ENCODE measurements at places on chromosomes 11 and 22.

GRCh38 chr22:31605851-31606585 lies 56.0 kb downstream of the PISD start:
- DNase-seq: no peak

DNA sequence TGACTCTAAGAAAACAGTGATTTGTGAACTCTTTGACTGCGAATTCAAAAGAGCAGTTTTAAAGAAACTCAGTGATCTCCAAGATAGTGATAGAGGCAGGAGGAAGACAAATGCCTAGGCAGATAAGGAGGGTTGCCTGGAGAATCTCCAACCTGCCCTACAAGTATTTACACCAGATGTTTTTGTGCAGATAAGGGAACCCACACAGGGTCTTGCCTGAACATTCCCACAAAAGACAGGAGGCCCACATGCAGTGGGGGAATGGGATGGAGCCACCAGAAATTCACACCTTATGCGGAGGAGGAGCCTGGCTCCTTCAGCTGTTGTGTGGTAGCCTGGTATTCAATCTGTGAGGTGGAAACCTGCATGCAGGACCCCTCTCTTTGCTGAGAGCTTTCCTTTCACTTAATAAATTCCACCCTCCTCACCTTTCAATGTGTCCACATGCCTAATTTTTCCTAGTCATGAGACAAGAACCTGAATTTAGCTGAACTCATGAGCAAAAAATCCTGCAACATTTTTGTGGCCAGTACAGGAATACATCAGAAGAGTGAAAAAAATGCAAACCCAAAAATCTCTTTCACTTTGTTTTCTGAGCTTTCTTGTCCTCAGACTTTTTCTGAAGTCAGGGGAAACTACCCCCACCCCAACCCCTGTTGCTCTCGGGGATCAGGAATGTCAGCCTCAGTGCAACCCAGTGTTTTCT lies 8.1 kb upstream of the GLYAT start:
- no peak for DNase-seq

- no peak for DNase-seq
Observed at GRCh38 chr11:26777372-26777808, 55.5 kb upstream of the SLC5A12 start.

DNA sequence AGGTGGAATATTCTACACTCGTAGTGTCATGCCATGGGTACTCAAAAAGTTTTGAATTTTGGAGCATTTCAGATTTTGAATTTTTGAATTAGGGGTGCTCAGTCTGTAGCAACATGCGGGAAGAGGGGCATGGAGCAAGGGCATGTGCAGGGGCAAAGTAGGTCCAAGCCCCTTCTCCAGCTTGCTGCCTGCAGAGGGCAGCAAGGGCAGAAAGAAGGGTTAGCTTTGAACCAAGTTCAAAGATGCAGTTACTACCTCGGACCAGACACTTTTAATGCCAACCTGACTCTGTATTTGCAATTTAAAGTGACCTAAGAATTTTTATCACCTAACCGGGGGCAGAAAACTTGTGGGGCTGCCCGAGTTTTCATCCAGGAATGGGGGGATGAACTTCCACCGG lies 68.2 kb downstream of the CD82 start:
- DNase-seq: peak; percentile 42

DNA sequence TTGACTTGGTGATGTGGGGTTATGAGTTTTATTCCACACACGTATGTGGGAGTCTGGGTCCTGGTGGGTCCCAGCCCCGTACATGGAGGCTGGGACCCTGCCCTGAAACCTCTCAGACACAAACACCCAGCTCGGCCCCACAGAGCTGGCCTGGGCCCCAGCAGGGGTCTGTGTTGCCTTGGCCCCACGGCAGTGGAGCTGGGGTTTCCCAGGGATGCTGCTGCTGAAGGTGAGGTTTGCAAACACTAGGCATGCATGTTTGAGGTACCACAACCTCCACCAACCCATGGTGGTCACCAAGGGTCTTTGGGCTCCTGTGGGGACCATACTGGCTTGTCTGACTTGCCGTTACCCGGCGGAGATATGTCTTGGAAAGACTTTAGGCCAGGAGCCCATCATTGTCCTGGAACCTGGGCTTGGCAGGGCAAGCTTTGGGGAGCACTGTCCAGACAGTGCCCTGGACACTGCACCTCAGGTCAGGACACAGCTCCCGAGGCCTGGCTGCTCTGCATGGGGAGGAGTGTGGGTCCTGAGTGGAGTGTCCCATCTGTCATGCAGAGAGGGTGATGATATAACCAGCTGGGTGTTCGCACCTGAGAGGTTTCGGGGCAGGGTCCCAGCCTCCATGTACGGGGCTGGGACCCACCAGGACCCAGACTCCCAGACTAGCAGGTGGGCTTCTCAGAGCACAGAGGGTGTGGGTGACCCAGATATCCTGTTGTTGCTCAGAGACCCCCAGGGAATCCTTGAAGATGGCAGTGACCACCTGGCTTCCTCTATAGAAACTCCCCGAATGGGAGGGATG lies 63.3 kb downstream of the KCNQ1 start:
- DNase-seq: peak; percentile 53

- peak; percentile 9 for DNase-seq
Observed at GRCh38 chr11:70067036-70067435, 11.1 kb upstream of the ANO1 start.

GRCh38 chr11:72599325-72600117 lies 74.7 kb downstream of the PDE2A start:
- DNase-seq: no peak

DNA sequence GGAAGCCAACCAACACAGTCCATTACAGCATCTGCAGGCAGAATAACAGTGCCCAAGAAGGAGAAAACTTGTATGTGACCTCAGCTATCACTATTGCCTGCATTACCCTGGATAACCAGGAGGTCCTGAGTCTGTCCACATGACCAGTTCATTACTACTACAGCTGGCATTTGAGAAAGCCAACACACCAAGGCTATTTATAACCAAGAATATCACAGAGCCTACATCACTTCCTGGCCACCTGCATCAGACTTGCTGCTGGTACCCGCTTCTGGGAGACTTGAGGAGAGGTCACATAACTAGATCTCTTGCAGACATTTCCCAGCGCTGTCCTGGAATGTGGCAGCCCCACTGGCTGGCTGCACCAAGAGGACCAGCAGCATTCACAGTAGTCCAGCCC lies 11.1 kb upstream of the OR56B4 start:
- no peak for DNase-seq

DNA sequence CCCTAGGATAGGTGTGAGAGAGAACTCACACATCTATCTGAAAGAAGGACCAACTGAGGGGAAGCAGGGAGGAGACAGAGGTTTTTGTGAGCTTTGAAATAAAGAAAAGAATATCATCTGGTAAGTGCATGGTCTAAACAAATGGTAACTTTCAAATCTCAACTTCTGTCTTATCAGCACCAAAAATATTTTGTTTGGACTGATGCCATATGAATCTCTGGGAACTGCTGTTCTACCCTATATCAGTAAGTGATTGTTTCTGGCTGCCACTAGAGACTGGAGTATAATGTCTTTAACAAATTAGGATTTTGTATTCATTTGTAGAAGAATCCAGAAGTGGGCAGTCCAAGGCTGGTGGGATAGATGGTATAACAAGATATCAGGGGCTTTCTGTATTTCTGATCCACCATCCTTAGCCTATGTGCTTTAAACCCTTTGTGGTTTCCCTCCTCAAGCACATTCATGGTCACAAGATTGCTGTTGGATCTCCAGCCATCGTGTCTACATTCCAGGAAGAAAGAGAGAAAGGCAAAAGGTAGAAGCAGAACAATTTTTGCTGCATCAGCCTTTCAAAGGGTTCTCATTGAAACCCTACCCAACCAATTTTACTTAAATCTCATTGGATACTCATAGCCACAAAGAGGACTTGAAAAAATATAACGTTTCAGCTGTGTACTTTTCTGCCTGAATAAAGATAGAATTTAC lies 4.7 kb downstream of the HEPHL1 start:
- DNase-seq: no peak

- DNase-seq: no peak
Observed at GRCh38 chr11:35764417-35764816, 101.8 kb downstream of the TRIM44 start.

DNA sequence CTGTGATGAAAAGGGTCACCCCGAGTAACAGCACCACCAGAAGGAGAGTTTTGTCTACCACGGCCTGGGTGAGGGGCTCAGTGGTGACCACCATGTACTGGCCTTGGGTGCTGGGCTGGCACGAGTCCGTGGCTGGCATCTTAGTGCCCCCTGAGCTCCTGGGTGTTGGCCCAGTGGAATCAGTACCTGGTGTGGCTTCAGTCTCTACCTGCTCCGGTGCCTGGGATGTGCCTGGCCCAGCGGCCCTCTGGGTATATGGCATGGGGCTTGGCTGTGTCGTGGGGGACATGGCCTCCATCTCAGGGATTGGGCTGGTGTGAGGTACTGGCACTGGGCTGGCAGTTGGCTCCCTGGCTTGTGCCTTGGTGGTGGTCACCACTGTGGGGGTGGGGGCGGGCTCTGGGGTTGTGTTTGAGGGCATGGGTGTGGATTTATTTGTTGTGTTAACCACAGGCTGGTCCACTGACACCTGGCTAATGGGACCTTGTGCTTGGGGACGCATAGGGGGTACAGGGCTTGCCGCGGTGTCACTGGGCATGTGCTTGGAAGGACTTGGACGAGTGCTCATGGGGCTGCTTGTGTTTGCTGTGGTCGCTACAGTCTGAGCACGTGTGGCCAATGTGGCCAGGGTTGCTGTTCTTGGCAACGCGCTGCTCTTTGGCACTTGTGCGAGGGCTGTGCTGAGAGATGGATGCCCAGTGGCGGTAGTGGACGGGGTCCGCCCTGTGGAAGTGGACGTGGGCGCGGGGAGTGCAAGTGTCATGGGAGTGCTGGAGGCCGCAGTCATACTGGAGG lies 9.8 kb downstream of the C11orf24 start:
- no peak for DNase-seq
